ENCODE measurements at places on chromosomes 6 and 20.

DNA sequence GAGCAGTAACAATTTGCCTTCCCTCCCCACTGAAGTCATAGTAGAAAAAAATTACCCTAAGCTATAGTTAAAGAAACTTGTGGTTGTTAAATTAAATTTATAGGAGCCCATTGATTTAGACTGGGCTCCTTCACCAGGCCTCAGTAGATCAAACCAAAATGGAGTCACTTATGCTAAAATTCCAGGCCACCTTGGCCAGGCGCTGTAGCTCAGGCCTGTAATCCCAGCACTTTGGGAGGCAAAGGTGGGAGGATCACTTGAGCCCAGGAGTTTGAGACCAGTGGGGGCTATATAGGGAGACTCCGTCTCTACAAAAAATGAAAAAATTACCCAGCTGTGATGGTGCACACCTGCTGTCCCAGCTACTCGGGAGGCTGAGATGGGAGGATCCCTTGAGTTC lies 15.0 kb upstream of the GMNN start:
- no peak for DNase-seq

DNA sequence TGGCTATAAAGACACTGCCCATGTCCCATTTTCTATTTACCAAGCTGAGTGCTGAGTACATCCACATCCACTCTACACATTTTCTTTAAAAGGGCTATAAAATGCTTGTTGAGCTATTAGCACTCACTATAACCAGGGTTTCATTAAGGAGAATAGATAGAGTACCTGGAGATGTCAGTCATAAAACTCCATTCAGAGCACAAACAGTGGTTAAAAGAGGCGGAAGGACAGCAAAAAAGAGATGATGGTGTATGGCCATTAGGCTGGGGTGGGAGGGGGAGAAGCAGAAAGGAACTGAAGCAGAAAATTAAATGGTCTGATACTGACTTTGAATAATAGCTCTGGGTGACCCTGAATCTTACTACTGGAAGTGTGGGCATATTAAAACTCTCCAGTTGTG lies 609.9 kb upstream of the MAP3K7 start:
- DNase-seq, result no peak

- DNase-seq, result no peak
Observed at GRCh38 chr6:53325785-53326184, 23.0 kb downstream of the ELOVL5 start.

DNA sequence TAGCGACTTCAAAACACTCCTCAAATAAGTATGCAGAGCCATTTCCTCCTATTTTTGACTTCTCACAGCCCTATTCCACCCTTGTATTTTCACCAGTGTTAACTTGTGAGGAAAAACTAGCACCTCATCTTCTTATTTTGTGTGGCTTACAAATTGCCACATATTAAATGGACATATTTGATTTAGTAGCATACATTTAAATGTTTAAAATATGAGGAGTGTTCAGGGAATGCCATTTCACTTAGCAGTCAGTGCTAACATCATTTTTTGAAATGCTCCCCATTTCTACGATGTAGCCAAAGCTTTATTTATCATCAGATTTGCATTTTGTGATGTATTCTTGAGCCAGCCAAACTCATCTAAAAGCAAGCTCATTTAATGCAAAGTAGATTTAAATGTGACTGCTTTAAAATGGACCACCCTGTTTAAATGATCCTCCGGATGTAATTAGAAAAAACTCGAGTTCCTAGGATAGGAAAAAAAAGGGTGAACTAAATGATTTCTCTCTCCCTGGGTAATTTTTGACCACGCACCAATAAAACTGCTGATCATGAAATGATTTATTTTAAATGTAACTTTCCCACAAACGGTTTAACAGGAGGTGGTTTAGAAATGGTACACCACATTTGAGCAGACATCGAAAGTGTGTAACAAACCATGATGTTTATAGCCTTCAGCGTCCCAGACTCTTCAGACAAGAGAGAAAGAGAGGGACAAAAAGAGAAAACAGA lies 172.6 kb downstream of the CD83 start:
- no peak for DNase-seq

DNA sequence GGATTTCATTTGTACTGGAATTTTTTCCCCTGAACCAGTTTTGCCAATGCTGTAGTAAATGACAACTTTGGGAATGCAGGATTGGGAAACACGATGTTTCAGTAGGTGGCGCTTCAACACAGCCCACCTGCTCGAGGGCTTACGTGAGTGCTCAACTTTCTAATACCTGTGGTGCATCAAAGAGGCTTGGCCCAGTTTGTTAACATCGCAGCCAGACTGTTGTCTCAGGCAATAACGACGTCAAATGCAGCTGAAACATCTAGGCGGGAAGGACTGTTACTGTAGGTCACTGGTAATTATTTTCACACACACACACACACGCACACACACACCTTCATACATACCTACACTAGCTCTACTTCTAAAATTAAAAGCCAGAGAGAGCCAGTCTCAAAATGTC lies 815.5 kb upstream of the SLC35B3 start:
- DNase-seq, result no peak

DNA sequence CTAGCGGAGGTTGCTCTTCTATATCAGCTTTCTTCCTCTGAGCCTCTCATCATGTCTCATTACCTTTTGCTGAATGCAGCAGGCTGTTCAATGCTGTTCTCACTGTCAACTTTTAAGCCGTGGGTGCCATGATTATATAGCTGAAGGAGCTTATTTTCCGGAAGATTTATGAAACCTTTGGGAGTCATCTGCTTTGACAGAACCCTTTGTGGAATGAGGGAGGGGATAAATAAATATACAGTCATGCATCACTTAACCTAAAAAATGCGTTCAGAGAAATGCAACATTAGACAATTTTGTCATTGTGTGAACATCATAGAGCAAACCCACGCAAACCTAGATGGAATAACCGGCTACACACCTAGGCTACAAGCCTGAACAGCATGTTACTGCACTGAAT lies 102.2 kb upstream of the AKAP12 start:
- DNase-seq, result no peak

DNA sequence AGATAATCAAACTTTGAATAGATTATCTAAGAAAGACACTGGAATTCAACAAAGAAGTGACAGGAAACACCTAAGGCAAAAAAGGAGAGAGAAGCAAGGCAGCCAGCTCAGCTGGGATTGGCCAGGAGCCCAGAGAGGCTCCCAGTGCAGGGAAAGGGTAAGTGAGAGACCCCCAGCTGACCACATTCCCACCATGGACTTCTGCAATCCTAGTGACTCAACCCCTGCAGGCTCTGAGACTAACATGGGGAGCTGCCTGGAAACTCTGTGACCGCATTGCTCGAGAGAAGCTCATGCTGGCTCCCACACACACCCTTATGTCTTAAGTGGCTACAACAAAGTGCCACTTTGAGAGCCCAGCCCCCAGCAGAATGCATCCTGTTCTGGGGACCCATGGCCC lies 215.1 kb downstream of the PACRG start:
- no peak for DNase-seq

GRCh38 chr6:30002871-30003270 lies 58.2 kb upstream of the POLR1H start:
- DNase-seq, result no peak

DNA sequence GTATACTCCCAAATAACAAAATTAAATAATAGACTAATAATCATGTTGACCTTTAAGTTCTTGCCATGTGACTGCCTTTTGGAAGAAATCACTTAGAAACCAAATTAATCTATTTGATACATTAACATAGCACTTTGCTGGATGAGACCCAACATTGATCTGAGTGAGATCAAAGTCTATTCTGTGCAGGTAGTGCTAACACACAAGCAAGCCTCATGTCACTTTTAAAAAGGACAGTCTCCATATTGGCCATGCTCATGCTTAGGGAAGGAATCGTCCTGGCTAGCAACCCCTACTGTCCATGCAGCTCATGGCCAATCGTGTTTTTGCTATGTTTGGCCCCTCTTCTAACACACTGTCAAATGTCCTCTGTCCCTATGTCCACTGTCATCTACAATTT lies 35.8 kb upstream of the RNF217 start:
- no peak for DNase-seq

DNA sequence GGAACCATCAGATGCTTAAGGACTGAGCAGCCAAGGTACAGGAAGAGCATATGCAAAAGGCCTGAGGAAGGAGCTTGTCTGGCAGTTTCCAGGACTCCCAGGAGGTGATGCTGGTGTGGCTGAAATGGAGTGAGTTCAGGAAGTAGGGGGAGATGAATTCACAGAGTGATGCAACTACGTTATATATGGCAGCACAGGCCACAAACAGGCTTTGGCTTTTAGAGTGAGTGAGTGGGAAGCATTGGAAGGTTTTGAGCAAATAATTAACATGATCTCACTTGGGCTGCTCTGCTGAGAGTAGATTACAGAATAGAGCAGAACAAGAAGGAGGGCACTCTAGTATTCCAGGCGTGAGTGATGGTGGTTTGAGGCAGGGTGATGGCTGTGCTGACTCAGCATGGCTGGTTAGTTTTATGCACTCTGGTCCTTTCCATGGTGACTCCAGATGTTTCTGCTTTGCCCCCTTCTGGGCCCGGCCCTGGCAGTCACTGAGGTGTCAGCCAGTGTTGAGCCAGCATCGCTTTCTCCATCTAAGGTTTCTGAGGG lies 6.5 kb downstream of the BTN2A2 start:
- DNase-seq, result no peak

DNA sequence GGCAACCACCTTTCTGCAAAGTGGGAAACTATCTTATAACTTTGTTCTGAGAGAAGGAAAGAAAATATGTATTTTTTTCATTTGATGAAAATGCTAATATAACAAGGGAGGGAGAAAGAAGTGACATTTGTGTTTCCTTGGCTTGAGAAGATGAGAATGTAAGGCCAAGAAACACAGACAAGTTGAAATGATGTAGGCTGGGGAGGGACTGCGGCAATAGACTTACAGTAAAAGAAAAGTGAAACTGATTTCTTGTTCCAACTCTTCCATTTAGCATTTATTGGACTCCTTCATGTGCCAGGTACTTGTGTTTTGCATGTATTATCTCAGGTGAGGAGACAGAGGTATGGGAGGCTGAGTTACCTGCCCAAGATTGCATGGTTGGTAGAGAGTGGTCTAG lies 130.9 kb downstream of the CARMIL1 start:
- no peak for DNase-seq

DNA sequence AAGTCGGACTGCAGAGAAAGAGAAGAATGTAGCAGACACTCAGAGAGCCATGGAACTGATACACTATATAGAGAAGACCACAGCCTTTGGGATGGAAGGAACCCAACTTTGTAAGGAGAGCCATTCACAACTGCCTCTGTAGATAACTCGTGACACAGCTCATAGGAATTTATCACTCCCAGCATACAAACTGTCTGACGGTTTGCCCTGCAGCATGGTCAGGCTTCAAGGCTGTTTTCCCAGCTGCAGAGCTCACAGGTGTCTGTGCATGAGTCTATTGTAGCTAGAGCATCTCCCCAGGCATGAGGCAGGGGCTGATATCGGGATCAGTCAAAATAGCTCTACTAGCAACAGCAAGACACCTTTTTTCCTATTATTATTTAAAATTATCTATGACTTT lies 130.5 kb upstream of the DTNBP1 start:
- no peak for DNase-seq

- DNase-seq, result no peak
Observed at GRCh38 chr6:119713903-119714302, 364.3 kb upstream of the MAN1A1 start.

GRCh38 chr6:21754891-21755290 lies 161.3 kb downstream of the SOX4 start:
- no peak for DNase-seq

- no peak for DNase-seq
Observed at GRCh38 chr6:15948930-15949900, 179.7 kb upstream of the MYLIP start.

DNA sequence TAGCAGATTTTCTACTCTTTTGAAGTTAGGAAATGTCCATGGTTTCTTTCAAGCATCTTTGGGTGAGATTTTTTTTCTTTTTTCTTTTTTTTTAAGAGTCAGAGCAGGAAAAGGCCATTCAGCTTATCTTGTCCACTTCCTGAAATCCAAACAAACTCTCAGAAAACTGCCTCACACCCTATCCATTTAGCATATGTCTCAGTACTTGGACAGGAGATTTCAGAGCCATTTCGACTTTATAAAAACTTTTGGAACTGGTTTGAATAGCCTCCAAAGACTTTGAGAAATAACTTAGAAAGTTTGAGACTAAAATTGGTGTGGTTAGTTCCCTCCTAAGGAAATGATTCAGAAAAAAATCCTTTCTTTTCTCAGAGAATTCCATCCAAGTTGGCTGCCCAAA lies 125.1 kb downstream of the MYLK4 start:
- no peak for DNase-seq

- no peak for DNase-seq
Observed at GRCh38 chr6:82506526-82506925, 142.9 kb downstream of the TPBG start.

- DNase-seq, result no peak
Observed at GRCh38 chr20:38108438-38108985, 56.6 kb downstream of the TGM2 start.

- DNase-seq, result no peak
Observed at GRCh38 chr6:36616893-36617521, 22.8 kb downstream of the SRSF3 start.

All from activated T-helper 1 cell treated with anti-CD3 and anti-CD28 coated beads, Interleukin-2, amount 50 U/mL, for 16 hours (primary cell).